Endothelial cell (in vitro differentiated cells): ENCODE measurements at places on chromosomes 1 and 21.

DNA sequence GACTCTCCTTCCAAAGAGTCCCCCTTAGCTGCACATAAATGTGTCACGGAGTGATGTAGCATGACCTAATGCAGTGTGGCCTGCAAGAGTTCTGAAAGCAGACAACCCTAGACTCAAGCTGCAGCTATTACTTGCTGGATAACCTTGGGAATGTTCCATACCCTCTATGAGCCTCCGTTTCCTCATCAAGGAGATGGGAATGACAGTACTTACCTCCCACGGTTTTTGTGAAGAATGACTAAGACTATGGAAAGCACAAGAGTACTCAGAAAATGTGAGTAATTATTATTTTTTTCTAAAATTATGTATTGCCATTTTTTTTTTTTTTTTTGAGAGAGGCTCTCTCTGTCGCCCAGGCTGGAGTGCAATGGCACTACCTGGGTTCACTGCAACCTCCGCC is 3.0 kb downstream of the TTC39A start:
- H3K36me3 ChIP-seq, result peaks cover 4% of the 10 kb centered on the region
- no peak overlapping the region for H3K27ac ChIP-seq
- H3K4me3 ChIP-seq, result no peak overlapping the region
- H3K27me3 ChIP-seq, result peaks cover 6% of the 10 kb centered on the region
- DNase-seq, result no peak
- peaks cover 7% of the 10 kb centered on the region for H3K4me1 ChIP-seq

DNA sequence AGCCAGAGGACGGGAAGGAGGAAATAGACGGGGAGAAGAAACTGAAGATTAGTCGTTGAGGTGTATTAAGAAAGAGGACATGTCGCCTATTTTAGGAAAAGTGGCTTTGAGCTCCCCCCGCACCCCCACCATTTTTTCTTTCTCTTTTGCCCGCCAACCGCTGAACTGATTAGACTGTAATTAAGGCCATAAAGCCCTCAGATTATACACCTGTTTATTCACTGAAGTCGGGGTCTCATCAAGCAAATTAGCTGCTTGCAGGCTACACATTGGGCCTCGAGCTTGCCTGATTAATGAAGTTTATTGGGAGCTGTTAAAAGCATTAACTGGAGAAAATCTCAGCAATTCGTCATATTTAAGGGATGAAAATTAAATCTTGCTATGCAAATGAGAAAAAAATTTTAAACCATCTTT is 119.4 kb upstream of the RRP15 start:
- no peaks in the 10 kb centered on the region for H3K27me3 ChIP-seq
- peaks cover 16% of the 10 kb centered on the region for H3K4me1 ChIP-seq
- peak overlapping the region; percentile 93 for H3K4me3 ChIP-seq
- H3K36me3 ChIP-seq, result no peaks in the 10 kb centered on the region
- DNase-seq, result no peak
- H3K27ac ChIP-seq, result no peak overlapping the region

- no peaks in the 10 kb centered on the region for H3K27me3 ChIP-seq
- H3K4me1 ChIP-seq, result peaks cover 11% of the 10 kb centered on the region
- DNase-seq, result peak; percentile 67
- H3K27ac ChIP-seq, result peak overlapping the region; percentile 30
- peaks cover 3% of the 10 kb centered on the region for H3K36me3 ChIP-seq
- H3K4me3 ChIP-seq, result no peak overlapping the region
Measured at GRCh38 chr1:28602536-28603439, 10.7 kb downstream of the RAB42 start.

- no peak overlapping the region for H3K27ac ChIP-seq
- H3K27me3 ChIP-seq, result peaks cover 7% of the 10 kb centered on the region
- peaks cover 14% of the 10 kb centered on the region for H3K4me1 ChIP-seq
- no peak overlapping the region for H3K4me3 ChIP-seq
- H3K36me3 ChIP-seq, result no peaks in the 10 kb centered on the region
Measured at GRCh38 chr1:24862775-24863483, 67.1 kb downstream of the RUNX3 start.
